ENCODE measurements at places on chromosomes 7 and 10.

DNA sequence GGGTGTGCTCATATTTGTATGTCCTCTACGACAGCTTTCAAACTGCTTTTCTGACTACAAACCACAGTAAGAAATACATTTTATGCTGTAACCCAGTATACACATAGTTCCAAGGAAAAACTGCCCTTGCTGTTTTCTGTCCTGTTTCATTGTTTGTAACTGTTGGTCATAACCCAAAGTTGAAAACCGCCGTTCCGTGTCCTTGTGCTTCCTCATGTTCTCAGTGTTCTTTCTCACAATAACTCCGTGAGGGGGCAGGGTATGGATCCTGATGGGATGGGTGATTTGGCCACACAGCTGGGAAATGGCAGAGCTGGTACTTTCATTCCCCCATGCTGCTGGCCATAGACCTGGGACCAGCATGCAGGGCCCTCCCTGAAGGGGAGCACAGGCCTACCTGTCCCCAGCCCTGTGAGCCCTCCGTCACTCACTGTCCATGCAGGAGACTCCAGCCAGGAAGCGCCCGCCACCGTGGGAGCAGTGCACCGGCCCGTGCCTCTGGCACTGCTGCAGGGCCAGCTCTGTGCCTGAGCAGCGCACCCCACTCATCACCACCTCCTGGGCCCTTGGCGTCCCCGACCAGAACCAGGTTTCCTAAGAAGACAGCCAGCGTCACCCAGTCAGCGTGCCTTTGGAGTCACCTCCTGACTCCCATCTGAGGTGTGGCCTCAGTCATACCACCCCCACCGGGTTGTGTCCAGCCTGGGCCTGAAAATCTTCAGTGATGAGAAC, 12.7 kb downstream of the LOXL4 start:
- no peak for DNase-seq

DNA sequence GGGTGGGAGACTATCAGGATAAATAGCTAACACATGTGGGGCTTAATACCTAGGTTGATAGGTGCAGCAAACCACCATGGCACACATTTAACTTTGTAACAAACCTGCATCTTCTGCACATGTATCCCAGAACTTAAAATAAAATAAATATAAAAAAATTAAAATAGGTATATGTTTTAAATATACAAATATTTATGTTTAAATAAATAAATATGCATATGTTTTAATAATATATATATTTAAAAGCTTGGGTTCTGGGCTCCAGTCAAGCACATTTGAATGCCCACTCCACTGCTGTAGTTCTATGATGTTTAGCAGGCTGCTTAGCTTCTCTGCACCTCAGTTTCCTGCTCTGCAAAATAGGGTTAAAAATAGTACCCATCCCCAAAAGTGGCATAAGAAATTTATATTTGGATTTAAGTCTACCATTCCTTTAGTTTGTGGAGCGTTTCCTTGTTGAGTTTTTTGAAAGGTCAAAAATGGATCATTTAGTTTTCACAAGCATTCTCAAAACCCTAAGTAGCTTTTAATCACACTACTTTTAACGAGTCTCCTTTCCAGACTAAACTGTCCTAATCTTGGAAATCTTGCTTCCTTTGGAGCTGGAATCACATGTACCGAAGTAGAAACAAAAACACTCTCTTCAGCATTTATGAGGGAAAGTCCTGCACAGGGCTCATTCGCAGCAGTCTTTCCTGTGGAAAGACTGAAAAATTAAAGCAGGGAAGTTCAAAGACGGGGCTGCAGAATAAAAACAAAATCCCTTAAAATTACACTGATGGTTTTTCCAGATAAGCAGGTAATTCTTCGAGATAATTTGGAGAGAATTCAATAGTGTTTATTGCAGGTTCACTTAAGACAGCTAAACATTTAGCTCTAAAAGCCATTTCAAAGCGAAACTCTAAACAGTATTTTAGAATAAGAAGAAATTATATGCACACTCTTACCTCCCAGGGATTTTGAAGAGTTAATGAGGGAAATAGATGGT, 111.7 kb upstream of the LYZL1 start:
- DNase-seq: no peak

DNA sequence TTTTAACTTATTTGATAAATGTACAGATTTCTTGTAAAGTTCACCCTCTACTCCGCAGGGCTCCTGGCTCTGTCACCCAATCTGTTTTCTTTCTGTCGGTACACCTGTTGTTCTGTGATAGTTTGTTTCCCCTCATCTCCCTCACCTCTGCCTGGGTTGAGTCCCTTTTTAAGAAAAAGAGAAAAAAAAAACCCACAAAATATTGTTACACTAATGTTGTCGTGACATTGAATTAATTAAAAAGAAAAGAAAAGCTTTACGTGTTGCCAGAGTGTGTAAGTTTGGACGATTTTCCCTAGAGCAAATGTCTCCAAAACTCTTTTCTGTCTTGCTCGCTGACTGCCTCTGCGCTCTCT, 3.4 kb downstream of the HMX3 start:
- no peak for DNase-seq

- DNase-seq: no peak
Measured at GRCh38 chr10:28777911-28778310, 100.6 kb downstream of the BAMBI start.

DNA sequence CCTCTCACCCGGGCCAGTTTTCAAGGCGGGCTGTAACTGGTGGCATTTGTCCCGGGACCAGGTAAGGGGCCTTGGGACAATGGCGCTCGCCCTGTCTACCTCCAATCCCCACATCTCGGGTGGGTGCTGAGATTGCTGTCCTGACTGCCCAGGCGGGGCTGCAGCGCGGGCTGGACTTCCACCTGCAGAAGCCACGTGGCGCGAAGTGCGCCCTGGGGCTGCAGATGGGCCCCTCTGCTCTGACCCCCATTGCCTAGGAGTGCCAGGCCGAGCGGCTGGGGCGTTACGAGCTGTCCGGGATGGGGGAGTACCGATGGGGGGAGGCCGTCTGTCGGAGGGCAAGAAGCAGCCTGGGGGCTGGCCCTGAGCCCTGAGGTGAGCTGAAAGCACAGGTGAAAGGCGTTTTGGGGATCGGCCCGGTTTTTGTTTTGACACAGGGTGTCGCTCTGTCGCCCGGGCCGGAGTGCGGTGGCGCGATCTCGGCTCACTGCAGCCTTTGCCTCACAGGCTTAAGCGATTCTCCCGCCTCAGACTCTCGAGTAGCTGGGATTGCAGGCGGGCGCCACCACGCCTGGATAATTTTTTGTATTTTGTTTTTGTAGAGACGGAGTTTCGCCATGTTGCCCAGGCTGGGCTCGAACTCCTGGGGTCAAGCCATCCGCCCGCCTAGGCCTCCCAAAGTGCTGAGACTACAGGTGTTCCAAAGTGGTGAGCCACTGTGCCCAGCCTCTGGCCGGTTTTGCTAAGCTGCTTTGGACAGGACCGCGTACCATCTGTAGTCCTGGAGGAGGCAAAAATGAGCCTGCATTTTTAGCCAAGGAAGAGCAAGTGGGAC, at the start of gene SFXN2:
TSS of gene SFXN2 (plus strand) at position 16 of the 835 bp plus-strand sequence. CDS start 12,001 bp downstream, outside the sequence.
- DNase-seq: no peak

DNA sequence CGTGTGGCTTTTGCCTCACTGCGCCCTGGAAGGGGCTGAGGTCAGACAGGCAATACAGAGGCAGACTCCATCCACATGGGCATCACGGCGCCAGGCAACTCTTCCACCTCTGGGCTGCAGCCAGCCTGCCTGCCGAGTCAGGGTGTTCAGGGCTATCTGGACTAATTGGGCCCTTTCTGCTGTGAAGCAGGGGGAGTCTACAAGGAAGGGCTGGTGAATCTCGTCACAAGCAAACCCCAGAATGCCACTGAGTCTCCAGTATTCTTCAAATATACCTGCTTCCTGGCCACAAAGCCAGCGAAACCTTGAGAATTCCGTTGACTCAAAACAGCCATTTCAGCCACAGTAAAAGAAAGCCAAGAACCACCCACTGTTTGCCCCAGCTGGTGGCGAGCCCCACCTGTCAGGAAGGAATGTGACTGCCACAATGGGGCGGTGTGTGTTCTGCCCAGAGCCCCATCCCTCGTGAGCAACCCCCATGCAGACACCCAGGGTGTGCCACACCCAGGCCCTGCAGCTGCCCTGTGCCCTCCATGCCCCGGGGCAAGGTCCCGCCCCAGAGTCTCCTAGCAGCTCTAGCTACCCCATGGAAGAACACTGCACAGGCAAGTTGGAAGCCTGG, 117.3 kb downstream of the FAM53B start:
- DNase-seq: peak; percentile 80

DNA sequence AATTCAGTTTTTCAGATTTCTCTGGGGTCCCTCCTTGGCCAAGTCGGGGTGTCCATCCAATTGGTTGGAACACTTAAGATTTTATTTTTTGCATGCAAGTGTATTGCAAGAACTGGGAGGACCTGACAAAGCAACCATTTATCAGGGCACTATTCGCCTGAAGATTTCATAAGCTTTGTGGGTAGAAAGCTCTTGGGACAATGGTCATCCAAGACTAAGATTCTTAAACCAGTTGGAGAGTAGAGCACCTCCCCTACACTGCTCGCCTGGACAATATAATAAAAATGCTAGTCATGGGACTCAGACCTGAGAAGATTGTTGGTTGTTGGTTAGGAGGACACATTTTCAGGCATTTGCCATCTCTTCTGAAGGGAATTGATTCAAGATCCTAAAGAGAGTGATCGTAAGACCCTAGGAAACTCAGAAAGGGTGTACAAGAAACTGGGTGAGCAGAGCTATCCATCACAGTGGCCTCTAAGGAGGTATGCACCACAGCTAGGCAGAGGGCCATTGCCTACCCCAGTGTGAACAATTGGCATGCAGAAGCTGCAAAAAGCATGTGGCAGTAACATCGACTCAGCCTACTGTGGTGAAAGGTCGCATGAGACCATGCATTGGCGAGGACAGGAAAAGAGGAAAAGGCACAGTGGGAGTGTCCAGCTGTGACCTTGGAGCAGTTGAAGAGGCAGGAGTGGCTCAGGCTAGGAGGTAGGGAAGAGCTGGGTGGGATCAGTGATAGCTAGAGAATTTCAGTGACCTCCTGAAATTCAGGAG, 1235.3 kb upstream of the AUTS2 start:
- no peak for DNase-seq

DNA sequence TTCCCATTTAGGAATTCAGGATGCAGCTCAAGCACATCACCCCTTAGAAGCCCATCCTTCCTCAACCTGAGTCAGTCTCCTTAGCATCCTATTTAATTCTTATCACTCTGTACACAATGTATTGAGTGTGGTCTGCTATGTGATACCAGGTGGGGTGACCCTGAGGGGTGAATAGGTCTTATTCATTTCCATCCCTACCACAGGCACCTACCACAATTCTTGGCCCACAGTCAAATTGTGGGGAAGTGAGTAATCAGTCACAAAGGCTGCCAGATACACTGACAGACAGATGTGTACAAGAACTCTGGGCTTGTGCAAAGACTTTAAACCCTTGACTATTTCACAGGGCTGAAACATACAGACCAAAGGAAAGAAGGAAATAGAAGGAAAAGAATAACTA, 560.5 kb downstream of the PARD3 start:
- DNase-seq: peak; percentile 82

DNA sequence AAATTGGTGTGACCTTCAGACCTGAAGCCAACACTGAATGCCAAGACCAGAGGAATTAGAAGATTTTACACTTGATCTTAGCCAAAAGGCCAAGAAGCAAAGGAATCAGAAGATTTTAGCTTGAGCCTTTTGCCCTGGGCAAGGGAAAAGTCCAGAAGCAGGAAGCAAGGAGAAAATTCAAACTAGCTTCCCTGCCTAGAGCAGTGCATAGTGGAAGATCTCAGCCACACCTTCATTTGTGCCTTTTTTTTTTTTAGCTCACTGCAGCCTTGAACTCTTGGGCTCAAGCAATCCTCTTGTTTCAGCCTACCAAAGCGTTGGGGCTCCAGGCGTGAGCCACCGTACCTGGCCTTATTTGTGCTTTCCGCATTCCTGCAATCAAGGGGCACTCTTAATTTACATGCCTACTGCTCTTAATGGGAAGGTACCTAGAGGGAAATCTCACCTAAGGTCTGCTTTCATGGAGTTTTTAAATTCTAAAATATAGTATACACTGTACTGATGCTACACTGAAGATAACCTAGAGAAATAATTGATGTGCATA, 8.3 kb upstream of the PIP4K2A start:
- no peak for DNase-seq

DNA sequence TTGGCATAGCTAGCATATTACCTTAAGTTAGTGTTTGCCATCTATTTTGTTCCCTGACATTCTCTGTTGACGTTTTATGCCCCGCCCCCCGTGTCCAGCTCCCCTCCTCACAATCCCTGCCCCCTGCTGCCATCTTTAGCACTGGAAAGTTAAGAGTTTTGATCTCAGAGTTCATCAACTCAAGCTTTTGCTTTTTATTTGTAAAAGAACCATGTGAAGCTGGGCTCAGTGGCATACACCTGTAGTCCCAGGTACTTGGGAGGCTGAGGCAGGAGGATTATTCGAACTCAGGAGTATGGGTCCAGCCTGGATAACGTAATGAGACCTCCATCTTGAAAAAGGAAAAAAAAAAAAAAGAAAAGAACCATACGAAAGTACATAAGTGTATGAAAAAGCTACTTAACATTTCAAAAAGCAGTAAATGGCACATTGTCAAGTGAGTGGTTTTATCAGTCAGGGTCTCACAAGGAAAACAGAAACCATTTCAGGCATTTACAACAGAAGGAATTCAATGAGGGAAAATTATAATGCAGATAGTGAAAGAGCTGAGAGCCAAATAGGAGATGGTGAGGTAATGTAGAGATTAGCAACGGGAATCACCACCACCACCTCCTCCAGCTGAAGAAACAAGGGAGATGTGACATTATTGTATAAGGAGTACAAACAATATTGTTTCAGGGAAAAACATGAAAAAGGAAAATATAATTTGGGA, 64.9 kb downstream of the MCU start:
- DNase-seq: no peak

GRCh38 chr7:86598311-86598710, 45.4 kb upstream of the GRM3 start:
- DNase-seq: no peak

GRCh38 chr10:121058082-121058481, 206.9 kb downstream of the WDR11 start:
- no peak for DNase-seq

GRCh38 chr10:62511656-62512055, 137.5 kb downstream of the ZNF365 start:
- no peak for DNase-seq

DNA sequence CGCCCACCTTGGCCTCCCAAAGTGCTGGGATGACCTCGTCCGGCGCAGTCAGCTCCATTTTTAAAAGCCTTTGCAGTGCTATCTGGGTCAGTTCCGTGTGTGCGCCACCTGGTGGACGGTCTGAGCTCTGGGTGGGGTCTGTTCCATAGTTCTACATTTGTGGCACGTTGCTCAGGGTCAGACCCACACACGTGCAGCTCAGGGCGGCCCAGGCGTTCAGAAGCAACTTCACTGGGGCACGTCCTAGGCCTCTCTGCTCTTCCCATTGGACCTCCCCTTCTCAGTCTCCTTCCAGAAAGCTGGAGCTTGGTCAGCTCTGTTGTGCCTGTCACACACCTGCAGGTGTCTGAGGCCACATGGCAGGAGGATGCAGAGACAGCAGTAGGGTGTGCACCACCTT, 137.9 kb downstream of the DNAJB6 start:
- DNase-seq: no peak

Data from RWPE1 (cell line).